ENCODE measurements at places on chromosomes 12 and 14.

- DNase-seq: no peak
Measured at GRCh38 chr12:5453466-5453865, 21.6 kb downstream of the NTF3 start.

DNA sequence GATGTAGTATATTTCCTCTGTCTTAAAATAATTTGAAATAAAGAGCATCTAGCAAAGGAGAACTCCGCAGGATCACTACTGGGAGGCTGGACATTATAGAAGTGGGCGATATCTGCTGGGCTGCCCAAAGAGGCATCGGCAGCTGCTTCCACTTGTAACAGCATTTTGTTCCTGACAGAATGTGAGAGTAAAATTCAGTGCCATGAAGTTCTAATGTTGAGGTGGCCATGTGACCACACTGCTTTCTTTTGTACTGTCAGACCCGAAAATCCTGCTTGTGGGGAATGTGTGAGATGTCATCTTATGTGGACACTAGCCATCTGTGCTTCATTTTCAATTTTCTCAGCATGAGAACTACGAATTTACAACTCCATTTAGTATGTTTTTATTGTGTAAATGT, 151.9 kb downstream of the ACSS3 start:
- DNase-seq: no peak

DNA sequence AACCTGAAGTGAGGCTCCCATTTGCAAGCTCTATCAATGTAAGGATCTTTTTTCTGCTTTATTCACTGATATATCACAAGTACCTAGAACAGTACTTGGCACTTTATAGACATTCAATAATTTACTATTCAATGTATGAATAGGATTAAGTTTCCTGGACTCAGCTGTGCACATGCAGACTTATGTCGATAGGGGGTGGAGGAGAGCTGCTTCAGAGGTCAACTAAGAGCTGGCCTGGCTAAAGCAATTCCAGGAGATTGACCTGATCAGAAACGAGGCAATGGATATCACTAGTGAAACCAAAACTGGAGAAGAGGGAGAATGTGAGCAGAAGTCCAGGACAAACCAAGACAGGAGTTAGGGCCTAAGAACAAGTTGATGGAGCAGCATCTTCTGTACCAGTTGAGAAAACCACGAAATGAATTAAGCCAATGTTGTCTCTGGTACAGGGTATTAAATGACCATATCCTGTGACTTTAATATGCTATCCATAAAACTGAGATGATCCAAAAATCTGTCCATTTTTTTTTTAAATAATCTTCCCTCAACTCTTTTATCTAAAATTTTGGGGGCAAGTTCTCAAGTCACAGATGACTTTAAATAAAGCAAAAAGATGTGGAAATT, 169.2 kb downstream of the PIK3C2G start:
- peak; percentile 51 for DNase-seq

GRCh38 chr12:78171061-78171460, 340.4 kb downstream of the NAV3 start:
- no peak for DNase-seq

DNA sequence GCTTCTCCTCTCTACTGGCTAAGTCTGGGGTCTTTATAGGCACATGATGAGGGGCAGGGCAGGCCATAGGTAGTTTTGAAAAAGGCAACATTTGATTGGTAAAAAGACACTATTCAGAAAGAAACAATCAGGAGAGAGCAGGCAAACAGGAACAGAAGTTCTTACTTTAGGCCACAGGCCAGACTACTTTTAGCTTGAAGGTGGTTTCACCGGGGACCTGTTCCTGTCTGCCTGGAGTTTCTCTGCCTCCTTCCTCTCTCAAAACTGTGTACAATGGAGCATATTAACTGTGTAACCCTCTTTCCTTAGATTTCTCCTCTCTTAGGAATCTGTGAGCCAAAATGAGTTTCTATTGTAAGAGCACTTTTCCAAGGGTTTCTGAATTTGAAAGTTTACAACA, 167.9 kb upstream of the AVPR1A start:
- no peak for DNase-seq

DNA sequence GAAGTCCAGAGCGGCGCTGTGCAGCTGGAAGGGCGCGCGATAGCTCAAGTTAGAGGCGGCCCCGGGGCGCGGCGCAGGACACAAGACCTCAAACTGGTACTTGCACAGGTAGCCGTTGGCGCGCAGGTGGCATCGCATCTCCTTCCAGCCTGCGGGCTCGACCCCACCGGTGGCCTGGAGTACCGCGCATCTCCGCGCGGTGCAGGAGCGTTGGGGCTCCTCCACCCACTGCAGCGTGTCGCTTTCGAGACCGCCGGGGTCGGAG, 553 bp downstream of the CLEC14A start:
- no peak for DNase-seq

DNA sequence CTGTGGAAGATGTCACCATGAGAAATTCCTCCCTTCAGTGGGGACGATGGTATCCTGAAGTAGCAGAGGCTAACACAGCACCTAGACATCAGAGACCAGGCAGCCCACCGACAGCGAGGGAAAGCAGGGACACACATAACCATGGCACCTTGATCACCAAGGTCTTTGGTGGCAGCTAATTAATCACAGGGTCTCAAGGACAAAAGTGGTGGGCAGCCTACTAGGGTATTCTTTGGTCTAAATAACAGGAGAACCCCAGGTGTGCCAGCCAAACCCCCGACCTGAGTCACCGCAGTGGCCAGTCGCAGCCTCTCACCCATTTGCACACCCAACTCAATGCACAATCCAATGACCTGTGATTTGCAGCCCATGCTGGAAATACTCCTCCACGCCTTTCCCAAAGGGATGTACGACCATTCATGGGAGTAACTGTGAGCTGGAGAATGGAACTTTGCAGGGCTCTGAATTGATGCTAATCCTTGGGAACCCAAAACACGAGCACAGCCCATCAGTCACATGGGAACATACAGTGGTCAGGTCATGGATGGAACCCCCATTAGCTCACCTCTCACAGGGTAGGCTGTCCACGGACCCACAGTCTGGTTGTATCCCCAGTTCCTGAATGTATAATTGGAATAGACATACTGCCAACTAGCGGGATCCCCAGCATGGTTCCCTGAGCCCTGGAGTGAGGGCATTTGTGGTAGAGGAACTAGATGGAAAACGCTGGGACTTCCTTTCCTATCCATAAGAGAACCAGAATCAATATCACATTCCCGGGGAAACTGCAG, 58.7 kb upstream of the C14orf180 start:
- no peak for DNase-seq

GRCh38 chr12:68641138-68641537, 30.4 kb downstream of the RAP1B start:
- DNase-seq: no peak

DNA sequence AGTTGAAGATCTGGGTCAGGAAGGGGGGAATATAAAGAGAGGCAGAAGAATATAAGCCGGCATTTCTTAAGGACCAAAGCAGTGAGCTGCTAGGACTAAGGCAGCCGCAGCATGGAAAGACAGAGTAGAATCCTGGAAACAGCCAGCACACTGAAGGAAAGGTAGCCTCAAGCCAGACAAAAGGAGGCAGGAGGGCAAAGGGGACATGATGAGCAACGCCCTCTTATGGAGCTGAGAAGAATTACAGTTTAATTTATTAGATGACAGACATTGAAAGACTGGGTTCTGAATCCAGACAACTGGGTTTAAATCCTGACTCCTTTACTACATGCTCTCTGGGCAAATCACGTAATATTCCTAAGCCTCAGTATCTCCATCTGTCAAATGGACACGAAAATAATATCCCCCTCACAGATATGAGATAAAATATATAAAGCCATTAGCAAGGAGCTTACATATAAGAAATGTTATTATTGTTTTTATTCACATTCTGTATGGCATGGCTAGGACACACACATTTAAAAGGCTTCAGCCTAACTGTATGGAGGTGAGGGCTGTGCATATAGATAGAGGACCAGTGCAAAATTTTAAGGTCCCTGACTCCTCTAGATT, 8.1 kb upstream of the PCED1B start:
- DNase-seq: peak; percentile 47

GRCh38 chr14:35398071-35398584, 6.4 kb downstream of the NFKBIA start:
- DNase-seq: no peak

DNA sequence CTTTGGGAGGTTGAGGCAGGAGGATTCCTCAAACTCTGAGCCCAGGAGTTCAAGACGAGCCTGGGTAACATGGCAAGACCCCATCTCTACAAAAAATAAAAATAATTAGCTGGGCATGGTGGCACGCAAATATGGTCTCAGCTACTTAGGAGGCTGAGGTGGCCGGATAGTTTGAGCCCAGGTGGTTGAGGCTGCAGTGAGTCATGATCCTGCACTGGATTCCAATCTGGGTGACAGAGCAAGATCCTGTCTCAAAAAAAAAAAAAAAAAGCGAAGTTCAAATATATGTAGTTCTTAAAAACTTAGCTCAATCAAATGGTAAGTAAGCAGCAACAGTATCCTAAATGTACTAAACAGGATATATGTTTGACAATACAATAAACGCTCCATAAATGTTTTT, 85.5 kb upstream of the SSTR1 start:
- DNase-seq: no peak

- no peak for DNase-seq
Measured at GRCh38 chr14:24172261-24172860, 481 bp downstream of the REC8 start.

GRCh38 chr14:33232031-33232430, 293.4 kb downstream of the NPAS3 start:
- DNase-seq: no peak

DNA sequence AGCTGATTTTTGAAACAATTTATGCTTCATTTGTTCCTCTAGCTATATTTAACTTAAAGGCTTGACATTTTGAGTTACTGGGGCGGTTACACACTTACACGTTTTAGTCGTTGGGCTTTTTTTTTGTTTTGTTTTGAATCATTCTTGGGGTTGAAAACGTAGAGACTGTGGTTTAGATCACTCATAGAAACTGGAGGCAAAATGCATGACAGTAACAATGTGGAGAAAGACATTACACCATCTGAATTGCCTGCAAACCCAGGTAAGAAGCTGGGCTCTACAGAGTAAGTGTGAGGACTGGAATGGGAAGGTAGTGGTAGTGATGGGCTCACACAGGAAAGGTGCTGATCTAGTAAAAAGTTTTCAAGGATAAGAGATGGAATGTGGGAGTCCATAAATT, at the start of gene CLEC2D:
TSS of gene CLEC2D (plus strand) at position 180 of the 400 bp plus-strand sequence. CDS start at position 202, 22 bp downstream.
- DNase-seq: no peak

DNA sequence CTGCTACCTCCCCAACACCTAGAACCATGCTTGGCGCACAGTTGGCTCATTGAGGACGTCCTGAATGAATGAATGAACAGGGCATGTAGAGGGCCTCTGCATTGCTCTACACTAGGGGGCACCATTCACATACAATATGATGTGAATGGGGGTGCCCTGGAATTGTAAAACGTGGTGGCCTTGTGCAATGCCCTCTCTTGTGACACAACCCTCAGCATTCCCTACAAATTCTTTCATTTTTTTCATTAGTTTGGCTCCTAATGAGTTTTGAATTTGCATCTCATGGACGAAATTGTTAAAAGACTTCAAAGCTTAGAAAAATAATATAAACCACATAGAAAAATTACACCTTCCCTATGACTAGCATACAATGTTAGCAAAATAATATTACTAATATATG, 2.3 kb upstream of the DIO2 start:
- DNase-seq: peak; percentile 54

GRCh38 chr12:106586803-106587684, 4.2 kb downstream of the RFX4 start:
- no peak for DNase-seq

GRCh38 chr14:72129291-72129690, 197.1 kb downstream of the RGS6 start:
- DNase-seq: no peak

DNA sequence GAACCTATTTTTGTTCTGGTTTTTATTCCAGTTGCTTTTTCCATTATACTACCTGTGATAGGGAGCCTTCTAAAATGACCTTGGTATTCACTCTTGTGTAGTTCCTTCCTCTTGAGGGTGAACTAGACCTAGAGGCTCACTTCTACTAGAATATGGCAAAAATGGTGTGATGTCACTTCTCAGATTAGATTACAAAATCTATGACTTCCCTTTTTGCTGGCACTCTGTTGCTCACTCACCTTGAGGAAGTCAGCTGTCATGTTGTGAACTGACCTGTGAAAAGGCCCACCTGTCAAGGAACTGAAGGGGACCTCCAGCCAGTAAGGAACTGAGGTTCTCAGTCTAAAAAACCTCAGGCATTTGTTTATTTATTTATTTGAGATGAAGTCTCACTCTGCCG, 5.7 kb downstream of the MIPOL1 start:
- no peak for DNase-seq

DNA sequence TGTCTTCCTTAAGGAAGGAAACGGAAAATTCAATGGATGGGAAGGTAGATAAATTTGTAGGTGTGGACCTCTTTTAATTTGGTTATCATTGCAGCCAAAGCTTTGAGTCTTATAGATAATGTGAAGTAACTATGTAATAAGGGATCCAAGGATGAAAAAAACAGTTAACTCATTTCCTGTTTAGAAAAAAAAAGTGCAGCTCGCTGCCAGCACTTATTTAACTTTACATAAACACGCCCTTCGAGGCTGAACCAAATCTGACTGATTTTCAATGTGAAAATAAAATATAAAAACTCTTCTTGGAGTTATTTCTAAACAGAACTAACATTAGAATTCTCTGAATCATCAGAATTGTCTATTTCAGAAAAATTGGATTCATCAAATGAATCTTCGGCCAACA, 7.0 kb downstream of the NUBPL start:
- no peak for DNase-seq

Data from erythroblast (primary cell).